NCI-H1417 treated with DMSO at 0.1 percent for 48 hours (cell line): ENCODE measurements at places on chromosomes 2 and 18.

DNA sequence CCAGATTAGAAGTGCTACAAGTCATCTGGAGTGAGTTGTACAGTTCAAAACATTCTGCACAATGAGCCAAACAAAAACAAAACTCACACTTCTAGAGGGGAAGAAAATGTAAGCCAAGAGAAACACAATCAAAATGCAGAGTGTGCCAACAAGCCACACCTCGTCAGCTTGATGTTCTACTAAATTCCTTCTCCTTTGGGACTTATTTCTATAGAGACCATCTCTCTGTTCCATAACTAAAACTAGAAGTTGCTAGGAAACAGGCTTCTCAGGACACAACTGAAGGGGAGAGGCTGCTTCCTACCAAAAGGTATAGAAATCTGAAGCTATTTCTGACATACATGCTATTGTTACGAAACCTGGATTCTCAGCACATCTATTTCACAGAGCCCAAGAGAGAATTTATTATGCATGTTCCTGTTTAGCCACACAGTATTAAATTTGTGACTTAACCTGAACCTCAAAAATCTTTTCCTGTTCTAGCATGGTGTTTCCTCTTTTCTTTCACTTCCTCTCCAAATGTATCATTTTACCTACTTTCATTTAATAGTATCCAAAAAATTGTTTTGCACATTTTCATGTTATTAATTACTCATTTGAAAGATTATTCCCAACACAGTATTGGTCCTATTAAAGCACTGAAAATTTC lies 211.4 kb upstream of the CCDC150 start:
- no peak for DNase-seq

DNA sequence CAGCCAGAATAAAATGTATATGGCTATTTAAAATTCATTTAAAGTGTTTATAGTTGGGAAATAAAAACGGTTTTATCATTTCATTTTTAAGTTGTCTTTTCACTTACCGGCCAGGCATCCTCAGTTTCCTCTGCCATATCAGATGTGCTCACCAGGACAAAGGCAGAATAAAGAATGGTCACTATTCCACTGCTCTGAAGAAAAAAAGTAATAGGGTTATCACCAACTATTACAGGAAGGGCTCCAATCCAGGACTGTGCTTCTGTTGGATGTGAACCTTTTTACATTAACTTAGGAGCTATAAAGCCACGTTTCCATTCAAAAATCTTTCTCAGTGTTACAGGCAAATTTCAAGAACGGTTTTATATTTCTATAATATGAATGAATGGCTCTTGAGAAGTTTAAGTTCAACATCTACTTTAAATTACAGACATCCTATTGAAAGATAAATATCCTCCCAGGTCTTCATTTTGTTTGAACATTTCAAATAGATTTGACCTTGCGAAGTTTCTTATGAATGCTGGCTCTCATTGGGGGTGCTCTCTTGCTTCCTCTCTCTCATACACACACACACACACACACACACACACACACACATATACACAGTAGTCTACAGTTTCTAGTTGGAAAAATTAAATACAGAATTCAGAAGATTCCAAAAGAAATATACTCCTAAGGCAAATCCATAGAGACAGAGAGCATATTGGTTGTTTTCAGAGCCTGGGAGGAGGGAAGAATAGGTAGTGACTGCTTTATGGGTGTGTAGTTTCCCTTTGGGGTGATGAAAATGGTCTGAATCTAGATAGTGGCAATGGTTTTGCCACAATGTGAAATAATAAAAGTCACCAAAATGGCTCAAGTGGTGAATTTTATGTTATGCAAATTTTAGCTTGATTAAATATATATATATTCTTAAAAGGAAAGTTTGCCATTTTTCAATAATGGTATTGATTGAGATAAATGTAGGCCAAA lies 2.9 kb upstream of the SLC40A1 start:
- DNase-seq = no peak

DNA sequence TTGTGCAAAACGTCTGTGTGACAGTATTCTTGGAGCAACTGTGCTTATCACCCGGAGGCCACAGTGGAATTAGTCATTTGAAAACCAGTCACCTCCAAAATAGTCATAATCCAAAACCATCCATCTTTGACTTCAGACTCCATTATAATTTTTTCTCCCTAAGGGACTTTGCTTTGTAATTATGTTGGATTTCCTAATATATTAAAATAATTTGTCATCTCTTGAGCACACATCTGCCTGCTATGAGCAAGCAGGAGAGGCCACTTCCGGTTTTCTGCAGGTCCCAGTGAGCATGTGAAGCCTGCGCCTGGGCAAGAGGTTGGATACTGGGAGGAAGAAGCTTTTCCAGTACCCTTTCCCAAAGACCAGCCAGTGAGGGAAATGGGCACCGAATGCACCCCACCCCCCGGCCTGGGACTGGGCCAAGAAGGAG lies 57.7 kb downstream of the ODC1 start:
- DNase-seq = no peak

DNA sequence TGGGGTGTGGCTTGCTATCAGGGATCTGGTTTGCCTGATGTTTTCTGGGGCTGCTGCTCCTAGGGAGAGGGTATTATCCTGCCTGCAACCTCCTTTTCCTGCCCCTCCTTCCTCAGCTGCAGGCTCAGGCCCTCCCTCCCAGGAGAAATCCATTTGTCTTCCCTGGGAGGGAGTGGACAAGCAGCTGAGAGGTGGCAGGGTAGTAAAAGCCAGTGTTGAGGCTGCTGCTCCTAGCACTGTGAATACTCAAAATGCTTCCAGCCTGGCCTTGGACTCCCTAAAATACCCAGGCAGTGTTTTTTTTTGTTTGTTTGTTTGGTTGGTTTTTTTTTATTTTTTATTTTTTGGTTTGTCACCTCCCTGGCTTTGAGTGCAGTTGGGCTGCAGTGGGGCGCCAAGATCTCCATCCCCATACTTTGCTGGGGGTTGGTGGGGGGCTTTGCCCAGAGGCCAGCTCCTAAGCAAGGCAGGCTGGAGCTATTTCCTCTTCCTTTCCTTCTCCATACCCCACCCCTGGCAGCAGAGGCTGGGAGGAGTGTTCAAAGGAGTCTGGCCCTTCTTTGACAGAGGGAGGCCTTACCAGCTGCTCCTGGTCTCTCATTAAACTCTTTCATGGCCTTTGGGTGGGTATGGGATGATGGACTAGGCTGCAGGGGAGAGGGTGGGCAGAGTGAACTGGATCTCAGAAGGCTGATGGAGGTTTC lies 13.6 kb downstream of the HOXD3 start:
- no peak for DNase-seq

DNA sequence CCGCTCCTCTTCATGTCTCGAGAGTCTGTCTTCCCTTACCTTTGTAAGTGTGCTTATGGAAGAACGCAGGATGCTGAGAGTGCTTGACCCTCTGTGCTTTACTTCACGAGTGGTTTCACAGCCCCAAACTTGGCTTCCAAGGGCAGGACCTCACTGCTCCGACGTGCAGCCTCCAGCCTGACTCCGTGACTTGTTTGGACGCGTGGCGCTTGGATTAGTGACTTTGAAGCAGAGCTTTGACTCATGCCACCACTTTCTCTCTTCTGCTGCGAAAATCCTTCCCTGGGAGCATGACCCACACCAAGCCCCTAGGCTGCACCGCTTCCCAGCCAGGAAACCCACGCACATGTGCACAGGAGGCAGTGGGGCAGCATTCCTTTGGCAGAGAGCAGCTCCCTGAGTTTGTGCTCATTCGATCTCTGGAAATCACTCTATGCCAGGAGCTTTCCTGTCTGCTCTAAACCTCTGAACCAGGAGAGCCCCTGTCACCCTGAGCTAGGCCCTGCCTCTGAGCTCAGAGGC lies 207.8 kb upstream of the HS6ST1 start:
- no peak for DNase-seq

DNA sequence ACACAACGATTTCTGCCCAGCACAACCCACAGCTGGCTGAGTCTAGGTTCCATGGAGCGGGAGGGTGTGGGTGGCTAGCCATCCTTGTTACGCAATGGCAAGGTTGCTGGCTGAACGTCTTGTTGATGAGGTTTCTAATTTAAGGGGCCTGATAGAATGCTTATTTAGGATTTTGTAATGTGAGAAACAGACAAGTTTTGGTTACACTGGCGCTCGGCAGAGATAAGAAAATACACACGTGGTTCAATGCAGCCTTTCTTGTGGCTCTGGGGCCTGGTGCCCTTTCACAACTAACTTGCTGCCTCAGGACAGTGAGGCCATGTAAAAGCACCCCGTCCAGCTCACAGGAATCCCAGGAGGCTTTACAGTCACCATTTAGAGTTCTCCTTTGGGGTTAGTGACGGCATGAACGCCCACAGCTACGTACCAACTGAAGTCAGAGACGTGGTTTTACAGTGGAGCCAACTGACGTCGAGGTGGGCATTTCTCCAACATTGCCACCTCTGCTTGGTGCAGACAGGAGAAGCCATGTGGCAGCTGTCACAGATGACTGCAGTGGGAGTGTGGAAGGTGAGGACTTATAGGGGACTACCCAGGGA lies 29.7 kb upstream of the PIEZO2 start:
- no peak for DNase-seq
